Mammary epithelial cell (primary cell): ENCODE measurements at places on chromosomes 7 and 10. TPM values are rescaled to one million over a fixed set of nuclear protein-coding genes. Genes with fewer than 3 reads are reported as not detected.

SAMD9L gene
- 6.7 TPM for total RNA-seq

CYP3A4 gene
- total RNA-seq = not detected

TMEM229A gene
- not detected in 2 replicates for total RNA-seq

MIOS gene
- 36.8 TPM for total RNA-seq

CD36 gene
- total RNA-seq = 0.21 TPM in 1 of 2 replicates, not detected in the other

AGAP4 gene
- total RNA-seq = 5.2 TPM

PLXDC2 gene
- total RNA-seq = 124 TPM

PIK3AP1 gene
- 0.50 TPM for total RNA-seq

DNA sequence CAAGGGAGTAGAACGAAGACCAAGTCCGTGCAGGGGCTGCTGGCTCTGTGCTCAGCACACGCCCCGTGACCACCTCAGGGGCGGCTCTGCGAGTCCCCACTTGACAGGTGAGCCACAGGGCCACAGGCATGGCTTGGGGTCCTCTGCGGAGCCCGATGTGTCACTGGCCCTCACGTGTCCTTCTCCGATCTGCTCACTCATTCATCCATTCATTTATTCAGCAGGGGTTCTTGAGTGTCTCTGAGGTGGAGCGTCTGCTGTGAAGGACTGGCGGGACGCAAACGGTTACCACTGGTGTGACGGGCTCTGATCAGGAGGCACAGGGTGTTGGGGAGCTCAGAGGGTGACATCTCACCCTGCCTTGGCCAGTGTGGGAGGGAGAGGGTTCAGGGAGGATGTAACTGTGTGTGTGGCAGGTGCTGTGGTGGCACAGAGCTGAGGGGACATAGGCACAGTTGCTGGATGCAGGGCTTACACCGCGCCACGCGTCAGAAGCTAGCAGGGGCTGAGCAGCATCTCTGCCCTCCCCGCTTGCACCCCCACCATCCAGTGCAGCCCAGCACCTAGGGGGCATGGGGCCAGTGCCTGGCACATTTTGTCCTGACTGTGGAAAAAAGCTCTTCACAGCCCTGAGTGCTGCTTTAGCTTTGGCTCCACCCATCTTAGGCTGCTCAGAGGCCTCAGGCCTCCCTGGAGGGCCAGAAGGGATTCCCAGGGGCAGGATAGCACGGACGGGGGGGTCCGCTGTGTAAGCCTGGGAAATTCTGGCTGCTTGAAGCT lies 116.8 kb downstream of the LHPP start:
- no peak for DNase-seq

GRCh38 chr10:71014021-71014805 lies 125.8 kb upstream of the PCBD1 start:
- DNase-seq = no peak

- no peak for DNase-seq
These were observed 8.3 kb downstream of the SFRP4 start for GRCh38 chr7:37908221-37908788.

DNA sequence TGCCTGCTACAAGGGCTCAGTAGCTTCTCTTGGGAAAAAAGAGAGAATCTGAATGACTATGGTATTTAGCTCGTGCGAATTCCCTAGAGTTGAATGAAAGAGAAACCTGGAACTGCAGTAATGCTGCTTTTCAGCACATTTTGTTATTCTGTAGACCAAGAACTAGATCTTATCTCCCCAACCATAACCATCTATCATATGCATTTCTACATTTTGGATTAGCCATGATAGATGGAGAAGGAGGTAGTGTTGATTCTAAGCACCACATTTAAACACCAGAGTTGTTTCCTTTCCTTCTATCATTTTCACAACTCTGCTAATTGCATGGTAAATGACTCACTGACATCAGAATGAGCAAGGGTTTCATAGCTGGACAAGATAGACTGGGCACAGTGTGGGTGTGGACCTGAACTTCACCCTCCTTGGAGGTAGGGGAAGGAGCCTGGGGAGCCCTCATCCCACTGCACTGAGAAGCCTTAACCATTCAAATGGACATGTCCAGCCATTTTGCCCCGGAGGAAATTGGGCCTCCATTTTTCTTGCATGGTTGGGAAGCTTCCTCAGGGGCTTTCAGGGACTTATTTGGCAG lies 55.3 kb upstream of the BMPER start:
- no peak for DNase-seq

DNA sequence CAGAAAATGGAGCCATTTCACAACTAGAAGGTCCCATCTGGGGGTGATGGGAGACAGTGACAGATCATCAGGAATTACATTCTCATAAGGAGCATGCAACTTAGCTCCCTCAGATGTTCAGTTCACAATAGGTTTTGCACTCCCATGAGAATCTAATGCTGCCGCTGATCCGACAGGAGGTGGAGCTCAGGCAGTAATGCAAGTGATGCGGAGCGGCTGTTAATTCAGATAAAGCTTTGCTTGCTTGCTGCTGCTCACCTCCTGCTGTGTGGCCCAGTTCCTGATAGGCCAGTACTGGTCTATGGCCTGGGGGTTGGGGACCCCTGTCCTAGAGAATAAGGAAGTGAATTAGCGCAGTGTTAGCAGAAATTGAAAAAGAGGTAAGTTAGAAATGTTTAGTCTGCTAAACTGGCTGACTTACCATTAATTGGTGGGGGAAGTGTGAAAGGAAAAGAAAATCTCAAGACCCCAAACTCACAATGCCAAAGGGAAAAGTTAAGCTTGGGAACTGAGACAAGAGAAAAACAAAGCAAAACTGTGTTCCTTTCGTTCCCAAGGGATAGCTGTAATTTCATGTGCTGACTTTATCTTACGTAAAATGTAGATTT lies 76.4 kb downstream of the LYZL2 start:
- no peak for DNase-seq

DNA sequence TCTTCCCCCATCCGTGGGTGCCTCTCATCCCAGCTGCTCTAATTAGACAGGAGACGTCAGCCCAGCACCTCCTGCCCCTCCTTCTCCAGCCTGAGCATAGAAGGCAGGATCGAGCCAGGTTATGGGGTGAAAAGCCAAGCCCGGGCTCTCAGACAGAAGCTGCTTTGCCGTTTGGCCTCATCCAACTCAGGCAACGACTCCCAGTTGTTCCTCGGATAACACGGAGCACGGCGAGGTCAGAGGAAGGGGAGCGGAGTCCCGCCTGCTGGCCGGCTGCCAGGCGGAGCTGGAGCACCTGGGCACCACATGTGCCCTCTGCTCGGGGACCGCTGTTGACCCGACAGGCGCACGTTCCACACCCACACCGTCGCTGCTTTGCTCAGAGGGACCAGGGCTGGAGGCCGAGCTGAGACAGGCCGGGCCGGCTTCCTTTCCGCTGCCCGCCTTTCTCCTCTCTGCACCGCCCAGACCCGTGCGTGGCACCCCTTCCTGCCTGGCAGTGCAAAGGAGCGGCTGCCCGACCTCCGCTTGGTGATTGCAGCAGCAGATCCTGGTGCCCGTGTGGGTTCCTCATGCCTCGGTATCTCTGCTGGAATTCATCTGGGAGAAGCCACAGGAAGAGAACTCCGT lies 21.6 kb upstream of the UNCX start:
- DNase-seq = no peak

DNA sequence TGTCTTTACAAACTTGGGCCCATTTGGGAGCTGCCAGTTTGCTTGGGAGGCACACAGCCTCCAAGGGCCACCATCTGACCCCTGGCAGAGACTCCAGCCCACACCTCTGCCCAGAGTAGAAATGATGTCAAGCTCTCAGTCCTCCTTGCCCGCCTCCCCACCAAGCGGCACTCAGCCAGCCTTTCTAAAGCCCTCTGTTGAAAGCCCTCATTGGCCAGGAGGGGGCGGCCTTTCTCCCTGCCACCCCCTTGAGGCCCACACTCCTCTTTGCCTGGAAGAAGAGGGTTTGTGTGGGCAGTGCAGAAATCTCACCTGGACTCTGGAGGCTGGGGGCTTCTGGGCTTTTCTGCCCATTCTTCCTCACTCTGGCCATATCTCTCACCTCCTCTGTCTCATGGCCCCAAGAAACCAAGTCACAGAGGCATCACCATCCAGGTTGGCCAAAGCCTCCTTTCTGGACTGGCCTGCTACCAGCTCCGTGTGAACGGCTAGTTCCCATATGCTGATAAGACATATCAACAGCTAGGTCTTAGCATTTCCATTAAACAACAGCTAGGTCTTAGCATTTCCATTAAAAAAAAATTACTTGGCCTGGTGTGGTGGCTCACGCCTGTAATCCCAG lies 36.1 kb downstream of the UBTD1 start:
- no peak for DNase-seq

GRCh38 chr7:53657586-53657985 lies 622.2 kb downstream of the POM121L12 start:
- peak; percentile 11 for DNase-seq

- DNase-seq = no peak
These were observed 4.3 kb downstream of the NCOA4 start for GRCh38 chr10:46026106-46026505.

GRCh38 chr10:129740532-129741279 lies 223.4 kb downstream of the EBF3 start:
- no peak for DNase-seq

DNA sequence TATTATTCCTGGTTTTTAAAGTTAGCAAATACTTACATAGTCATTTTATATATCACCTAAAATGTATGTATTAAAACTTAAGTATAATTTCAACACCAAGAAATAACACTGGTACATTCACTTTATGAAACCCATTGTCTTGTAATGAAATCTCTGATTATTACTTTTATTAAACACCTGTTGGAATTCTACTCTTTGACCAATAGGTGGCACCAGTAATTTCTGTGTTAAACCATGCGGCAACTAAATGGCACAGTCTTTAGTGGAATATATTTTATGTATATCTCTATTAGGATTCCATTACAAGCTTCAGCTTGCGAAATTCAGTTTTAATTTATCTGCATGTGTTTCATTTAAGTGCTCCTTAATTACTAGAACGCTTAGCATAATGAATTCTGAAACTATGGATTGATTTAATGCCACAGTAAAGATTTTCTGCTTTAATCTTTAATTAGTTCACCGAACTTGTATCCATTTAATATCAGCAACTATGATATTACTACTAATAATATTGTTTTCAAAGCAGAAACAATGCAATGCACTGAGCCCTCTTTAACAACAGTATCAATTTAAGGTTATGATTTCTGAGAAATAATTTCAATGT lies 181.3 kb downstream of the MAGI2 start:
- no peak for DNase-seq

DNA sequence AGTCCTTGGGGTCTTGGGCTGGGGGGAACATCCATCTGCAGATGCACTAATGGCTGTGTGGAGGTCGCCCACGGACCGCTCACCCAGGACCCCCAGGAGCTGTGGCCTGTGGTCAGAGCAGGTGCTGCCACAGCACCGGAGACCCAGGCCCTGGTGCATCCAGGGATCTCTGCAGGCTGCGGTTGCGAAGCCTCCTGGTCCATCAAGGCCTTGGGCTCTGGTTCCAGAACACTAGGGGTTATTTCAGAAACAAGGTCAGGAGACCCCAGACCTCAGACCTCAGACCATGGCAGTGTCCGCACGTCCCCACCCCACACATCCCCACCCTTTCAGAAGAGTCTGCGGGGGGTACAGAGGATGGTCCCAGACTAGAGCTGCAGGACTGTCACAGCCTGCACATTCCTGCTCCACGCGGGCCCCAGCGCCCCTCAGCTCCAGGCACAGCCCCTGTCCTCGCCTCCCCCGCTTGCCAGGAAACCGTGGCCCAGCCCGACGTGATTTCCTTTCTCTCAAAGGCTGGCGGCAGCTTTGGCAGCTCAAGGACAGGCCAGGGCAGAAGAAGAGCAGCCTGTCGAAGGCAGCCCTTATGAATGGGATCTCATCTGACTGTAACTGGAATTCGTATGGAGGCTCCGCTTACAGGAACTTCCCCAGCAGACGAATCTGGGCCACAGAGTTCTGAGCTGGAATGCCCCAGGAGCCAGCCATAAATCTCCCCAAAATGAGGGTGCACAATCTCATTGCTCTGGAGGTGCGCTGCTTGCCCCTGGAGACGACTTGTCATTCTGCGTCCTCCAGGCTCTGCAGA lies 136.2 kb upstream of the RET start:
- no peak for DNase-seq

DNA sequence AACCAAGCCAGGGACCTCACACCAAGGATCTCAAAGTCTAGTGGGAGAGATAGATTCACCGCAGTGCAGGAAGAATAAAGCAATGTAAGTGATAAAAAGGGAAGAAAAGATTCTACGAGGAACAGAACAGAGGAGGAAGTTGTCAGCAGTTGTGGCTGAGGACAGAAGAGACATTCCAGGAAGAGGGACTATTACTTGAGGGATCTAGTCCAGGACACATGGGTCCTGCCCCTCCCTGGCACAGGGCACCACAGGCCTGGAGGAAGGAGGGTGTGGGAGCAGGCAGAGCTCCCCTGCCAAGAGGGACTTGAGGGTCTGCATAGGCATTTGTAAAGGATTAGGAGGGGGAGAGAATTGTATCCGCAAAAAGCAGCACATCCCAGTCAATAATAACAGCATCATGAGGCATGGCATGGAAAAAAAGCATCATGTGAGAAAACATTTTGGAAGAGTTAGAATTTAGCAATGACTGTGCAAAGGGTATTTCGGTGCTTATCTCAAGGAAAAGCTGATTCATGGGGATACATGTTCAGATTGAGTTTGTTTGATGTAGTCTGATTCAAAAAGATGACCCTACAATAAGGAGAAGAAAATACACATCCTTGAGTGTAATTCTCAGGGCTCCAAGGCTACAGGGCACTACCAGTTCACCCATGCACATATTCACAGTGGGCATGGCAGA lies 12.7 kb downstream of the C10orf71 start:
- DNase-seq = no peak

GRCh38 chr10:16184096-16184597 lies 252.7 kb upstream of the PTER start:
- DNase-seq = peak; percentile 66

- DNase-seq = peak; percentile 51
These were observed 6.0 kb upstream of the TMED4 start for GRCh38 chr7:44587843-44588711.

GRCh38 chr7:77438131-77438530 lies 22.0 kb upstream of the GSAP start:
- no peak for DNase-seq

- no peak for DNase-seq
These were observed 99.8 kb upstream of the HGF start for GRCh38 chr7:81869670-81870069.

GRCh38 chr7:159097661-159098423 lies 46.8 kb downstream of the VIPR2 start:
- DNase-seq = no peak
